ENCODE measurements at places on chromosomes 1 and 21. TPM values are rescaled to one million over a fixed set of nuclear protein-coding genes. Genes with fewer than 3 reads are reported as not detected.
A peak's percentile ranks its signal among the peaks of the same experiment; 100 is the strongest.

DNA sequence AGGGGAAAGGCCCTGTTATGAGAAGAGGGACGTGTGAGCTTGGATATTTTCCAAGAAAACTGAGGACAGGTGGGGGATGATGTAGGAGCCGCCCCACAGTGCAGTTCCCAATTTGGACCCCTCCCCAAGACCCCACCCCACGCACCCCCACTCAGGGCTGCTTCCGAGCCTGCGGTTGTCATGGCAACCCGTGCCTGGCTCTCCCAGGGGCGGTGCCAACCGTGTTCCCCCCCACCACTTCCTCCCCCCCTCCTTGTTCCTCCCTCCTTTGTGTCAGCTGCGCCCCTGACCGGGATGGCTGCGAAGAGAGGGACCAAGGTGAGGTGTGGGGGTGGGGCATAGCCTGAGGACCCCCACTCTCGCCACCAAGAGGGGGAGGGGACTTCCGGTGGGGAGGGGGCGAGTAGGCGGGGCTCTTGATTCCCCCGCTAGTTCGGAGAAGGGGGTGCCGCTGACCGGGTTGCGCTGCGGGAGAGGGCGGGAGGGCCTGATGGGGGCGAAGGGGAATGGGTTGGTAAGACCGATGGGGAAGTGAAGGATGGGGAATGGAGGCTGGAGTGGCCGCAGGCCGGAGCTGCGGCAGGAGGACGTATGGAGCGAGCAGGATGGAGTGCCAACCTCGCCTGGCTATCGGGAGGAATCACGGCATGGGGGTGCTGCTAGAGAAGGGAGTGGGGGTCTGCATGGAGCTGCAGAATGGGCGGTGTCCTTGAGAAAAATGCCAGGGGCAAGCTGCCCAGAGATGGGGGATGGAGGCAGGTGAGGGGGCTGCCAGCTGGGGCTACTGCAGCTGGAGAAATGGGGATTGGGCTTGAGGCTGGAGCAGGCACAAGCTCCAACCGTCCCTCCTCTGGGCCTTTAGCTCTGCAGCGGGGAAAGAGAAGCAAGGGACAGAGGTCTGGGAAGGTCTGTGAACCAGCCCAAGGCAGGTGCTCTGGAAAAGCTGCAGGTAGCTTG lies 953 bp downstream of the TRIM46 start:
- H3K4me3 ChIP-seq, result no peak overlapping the region
- H3K36me3 ChIP-seq, result peaks cover 13% of the 10 kb centered on the region
- peaks cover 18% of the 10 kb centered on the region for H3K27me3 ChIP-seq
- peaks cover 14% of the 10 kb centered on the region for H3K4me1 ChIP-seq

GRCh38 chr1:90838720-90839119 lies 121.6 kb upstream of the BARHL2 start:
- H3K27ac ChIP-seq, result no peak overlapping the region
- no peak for DNase-seq

The LIN28A gene
- total RNA-seq, result not detected

The LRRC53 gene
- total RNA-seq, result not detected

GRCh38 chr1:18413541-18414305 lies 67.0 kb upstream of the KLHDC7A start:
- no peak overlapping the region for H3K27ac ChIP-seq
- no peaks in the 10 kb centered on the region for H3K36me3 ChIP-seq
- H3K4me3 ChIP-seq, result no peak overlapping the region
- DNase-seq, result no peak
- H3K27me3 ChIP-seq, result no peaks in the 10 kb centered on the region

GRCh38 chr1:14794906-14795305 lies 196.4 kb downstream of the KAZN start:
- no peak overlapping the region for H3K27ac ChIP-seq
- no peak overlapping the region for H3K4me3 ChIP-seq
- no peaks in the 10 kb centered on the region for H3K4me1 ChIP-seq
- no peaks in the 10 kb centered on the region for H3K27me3 ChIP-seq
- DNase-seq, result no peak

DNA sequence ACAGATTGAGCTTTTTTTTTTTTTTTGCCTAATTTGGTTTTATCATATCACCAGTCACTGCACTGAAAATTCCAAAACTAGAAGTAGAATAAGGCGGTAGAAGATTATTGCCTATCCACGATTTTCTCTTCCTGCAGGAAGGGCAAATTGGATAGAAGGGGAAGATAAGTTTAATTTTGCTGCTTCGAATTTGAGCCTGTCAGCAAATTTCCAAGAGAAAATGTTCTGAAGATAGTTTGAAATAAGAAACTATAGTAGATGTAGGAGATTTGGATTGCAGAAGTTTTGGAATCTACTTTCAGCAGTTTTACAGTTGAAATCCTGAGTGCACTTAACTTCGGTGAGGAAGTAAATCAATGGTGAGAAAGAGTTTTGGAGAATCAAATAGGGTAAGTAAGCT lies 164.9 kb downstream of the PTBP2 start:
- no peak overlapping the region for H3K27ac ChIP-seq
- no peaks in the 10 kb centered on the region for H3K4me1 ChIP-seq
- H3K27me3 ChIP-seq, result no peaks in the 10 kb centered on the region
- no peak for DNase-seq

The ST6GALNAC5 gene
- total RNA-seq, result not detected

GRCh38 chr1:4331767-4332163 lies 322.6 kb upstream of the AJAP1 start:
- no peak for DNase-seq
- H3K27ac ChIP-seq, result no peak overlapping the region
- no peak overlapping the region for H3K4me3 ChIP-seq
- no peaks in the 10 kb centered on the region for H3K4me1 ChIP-seq
- no peaks in the 10 kb centered on the region for H3K27me3 ChIP-seq

- H3K27ac ChIP-seq, result no peak overlapping the region
- no peak for DNase-seq
- H3K36me3 ChIP-seq, result no peaks in the 10 kb centered on the region
- no peaks in the 10 kb centered on the region for H3K27me3 ChIP-seq
- H3K4me3 ChIP-seq, result no peak overlapping the region
These were observed 631.9 kb upstream of the PKN2 start for GRCh38 chr1:88052167-88052566.

DNA sequence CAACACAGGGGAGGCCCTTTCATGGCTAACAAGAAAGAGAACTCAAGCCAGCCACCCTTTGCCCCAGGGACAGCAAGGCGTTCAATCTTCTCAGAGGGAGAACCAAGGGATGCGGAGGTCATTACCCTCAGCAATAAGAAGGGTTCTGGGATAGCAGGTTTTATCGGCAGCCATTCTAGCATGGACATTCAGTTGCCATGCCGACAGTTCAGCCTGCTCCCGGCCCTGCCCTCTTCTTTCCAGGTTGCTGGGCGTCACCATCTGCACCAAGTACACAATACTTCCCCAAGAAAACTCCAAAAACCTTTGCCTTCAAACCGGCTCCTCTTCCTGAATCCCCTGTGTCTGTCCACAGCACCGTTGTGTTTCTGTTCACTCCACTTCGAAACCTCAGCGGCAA lies 47.1 kb downstream of the SYT2 start:
- no peaks in the 10 kb centered on the region for H3K4me1 ChIP-seq
- H3K27me3 ChIP-seq, result peaks cover 2% of the 10 kb centered on the region
- no peak overlapping the region for H3K4me3 ChIP-seq
- DNase-seq, result no peak

GRCh38 chr1:14945132-14946010 lies 208.2 kb upstream of the TMEM51 start:
- peak overlapping the region; percentile 32 for H3K4me3 ChIP-seq
- peak overlapping the region; percentile 49 for H3K27ac ChIP-seq
- peaks cover 5% of the 10 kb centered on the region for H3K4me1 ChIP-seq

DNA sequence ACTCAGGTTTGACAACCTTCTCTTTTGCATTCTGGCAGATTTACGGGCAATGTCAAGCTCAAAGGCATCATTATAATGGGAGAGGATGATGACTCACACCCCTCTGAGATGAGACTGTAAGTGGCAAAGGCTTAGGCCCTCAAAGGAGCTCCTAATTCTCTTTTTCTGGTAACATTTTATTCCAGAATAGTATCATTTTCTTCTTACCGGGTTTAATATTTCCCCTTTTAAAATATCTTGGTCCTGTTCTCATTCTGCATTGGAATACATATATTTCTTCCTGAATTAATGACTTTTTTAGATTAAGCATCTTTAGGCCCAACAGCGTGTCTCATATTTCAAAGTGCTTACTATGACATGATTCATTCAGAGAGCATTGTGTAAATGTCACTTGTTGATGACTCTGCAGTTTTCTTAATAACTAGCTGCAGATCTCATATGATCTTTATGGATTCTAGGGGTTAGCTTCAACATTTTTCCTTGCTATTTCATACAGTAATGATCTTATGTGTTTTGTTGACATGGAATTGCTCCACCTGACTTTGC lies 1.7 kb downstream of the PITHD1 start:
- no peaks in the 10 kb centered on the region for H3K27me3 ChIP-seq
- no peak for DNase-seq
- H3K4me1 ChIP-seq, result peaks cover 36% of the 10 kb centered on the region

DNA sequence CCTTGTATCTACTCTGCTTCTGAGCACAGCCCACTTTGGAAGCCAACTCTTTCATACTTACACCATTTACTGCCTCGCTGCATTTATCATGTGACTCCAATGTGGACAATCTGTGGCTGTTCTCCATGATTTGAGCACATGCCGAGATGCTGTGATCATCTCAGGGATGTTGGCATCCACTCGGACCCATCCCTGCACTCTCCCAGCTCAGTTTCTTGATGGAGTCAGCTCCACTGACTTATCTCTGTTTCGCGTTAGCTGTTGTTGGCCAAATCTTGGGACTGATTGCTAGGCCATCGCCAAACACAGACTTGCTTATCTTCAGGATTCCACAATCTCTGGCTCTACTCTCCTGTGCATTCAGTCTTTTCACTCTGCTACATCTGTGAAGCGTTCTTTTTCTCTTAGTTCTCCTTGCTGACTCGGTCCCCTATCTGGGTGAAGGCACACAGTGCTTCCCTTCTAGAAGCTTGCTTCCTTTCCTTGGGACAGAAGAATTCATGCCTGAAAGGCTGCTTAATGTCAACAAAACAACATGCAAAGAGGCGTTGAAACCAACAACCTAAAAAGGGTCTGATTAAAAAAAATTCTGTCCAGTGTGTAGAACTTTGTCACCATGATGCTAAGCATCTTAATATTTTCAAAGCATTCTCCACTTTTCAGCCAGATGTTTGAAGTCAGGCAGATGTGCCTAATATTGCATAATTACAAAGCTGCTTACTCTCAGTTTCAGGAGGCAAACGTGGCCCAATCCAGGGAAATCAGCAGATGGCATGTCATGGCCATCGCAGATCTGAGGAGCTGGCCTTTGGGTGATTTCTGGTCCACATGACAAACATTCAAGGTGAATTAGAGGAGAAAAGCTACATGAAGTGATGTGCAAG lies 120.7 kb downstream of the NGF start:
- no peak for DNase-seq
- H3K4me3 ChIP-seq, result no peak overlapping the region
- no peaks in the 10 kb centered on the region for H3K4me1 ChIP-seq

DNA sequence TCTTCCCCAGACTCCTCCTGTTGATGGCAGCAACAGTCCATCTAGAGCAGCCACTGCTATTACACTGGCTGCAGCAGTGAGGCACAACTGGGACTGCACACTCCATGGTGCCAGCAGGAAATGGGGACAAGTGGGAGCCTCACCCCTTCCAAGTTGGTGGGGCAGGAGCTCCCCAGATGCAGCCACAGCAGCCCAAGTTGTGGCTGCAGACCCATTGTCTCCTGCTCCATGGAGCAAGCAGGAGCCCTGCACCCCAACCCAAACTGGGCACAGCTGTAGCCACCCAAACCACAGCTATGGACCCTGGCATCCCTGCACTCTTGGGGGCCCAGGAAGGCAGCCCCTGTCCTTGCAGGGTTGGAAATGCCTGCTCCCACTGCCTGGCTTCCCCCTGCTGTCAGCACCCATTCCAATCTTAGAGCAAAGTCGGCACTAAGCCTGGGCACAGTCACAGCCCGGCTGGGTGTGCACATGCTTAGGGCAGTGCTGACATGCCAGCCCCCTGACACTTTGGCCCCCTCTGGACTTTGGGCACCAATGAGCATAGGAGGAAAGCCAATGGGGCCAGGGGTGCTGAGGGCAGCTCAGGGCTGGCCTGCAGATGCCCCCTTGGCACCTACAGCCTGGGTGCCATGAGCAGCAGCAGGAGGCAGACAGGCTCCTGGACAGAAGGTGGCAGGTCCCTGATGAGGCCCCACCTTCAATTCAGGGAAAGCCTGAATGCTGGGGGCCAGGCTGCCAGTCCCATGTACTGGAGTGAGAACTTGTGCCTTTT lies 44.0 kb downstream of the MATN1 start:
- DNase-seq, result no peak
- H3K36me3 ChIP-seq, result no peaks in the 10 kb centered on the region
- H3K27ac ChIP-seq, result no peak overlapping the region
- peaks cover 11% of the 10 kb centered on the region for H3K27me3 ChIP-seq
- H3K4me1 ChIP-seq, result no peaks in the 10 kb centered on the region

GRCh38 chr1:111354584-111354983 lies 63.9 kb downstream of the CHIA start:
- H3K27me3 ChIP-seq, result no peaks in the 10 kb centered on the region
- H3K4me1 ChIP-seq, result no peaks in the 10 kb centered on the region
- H3K4me3 ChIP-seq, result no peak overlapping the region
- H3K27ac ChIP-seq, result no peak overlapping the region

The SCP2 gene
- 44.6 TPM for total RNA-seq

All from gastrocnemius medialis (tissue), 4 donors.